Stimulated activated CD4-positive, alpha-beta T cell treated with anti-CD3 and anti-CD28 coated beads, TNF-alpha, amount 100 ng/mL, for 1 hour (primary cell): ENCODE measurements at places on chromosomes 7 and 10.

DNA sequence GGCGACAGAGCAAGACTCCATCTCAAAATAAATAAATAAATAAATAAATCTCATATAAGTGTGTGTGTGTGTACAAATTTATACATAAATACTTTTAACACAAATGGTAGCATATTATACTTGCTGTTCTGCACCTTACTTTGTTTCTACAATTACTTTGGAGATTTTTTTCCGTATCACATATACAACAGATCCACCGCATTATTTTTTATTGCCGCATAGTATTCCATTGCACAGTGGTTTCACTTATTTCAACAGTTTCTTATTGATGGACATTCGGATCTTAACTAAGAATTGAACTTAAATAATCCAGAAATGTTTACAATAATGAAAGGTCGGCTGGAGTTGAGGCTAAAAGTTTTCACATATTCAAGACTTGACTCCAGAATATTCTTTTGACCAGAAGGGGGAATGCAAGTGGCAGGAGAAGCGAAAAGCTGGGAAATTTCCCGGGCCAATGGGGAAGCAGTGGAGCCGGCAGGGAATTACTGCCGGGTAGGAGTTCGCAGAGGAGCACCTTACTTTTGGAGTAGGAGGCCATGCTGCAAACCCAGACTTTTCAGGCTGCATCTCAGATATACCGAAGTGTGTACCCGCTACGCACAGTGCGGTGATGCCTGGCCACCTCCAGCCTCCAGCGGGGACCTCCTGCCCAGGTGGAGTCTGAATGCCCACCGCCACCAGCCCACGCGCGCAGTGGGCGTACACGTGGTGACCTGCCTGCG lies 415 bp upstream of the CNNM1 start:
- no peak for DNase-seq

GRCh38 chr7:38886265-38886664 lies 22.7 kb downstream of the VPS41 start:
- no peak for DNase-seq

DNA sequence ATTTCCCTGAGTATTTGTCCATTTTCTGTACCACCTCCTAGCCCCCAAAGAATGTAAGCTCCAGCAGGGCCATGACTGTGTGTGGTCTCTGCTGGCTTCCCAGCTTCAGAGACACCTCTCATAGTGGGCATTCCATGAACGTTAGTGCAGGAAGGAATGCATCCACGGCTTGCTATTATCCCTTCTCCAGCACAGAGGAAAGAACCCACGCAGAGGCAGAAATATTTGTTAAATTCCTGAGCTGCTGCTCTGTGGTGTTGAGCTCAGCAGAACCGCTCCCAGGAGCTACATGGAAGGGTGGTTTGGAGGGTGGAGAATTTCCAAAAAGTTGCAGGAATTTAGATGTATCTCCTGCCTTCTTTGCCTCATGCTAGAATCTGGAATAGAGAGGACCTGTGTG lies 275.2 kb downstream of the POU6F2 start:
- DNase-seq: no peak

- DNase-seq: no peak
Measured at GRCh38 chr10:1206601-1207000, 150.4 kb downstream of the WDR37 start.

DNA sequence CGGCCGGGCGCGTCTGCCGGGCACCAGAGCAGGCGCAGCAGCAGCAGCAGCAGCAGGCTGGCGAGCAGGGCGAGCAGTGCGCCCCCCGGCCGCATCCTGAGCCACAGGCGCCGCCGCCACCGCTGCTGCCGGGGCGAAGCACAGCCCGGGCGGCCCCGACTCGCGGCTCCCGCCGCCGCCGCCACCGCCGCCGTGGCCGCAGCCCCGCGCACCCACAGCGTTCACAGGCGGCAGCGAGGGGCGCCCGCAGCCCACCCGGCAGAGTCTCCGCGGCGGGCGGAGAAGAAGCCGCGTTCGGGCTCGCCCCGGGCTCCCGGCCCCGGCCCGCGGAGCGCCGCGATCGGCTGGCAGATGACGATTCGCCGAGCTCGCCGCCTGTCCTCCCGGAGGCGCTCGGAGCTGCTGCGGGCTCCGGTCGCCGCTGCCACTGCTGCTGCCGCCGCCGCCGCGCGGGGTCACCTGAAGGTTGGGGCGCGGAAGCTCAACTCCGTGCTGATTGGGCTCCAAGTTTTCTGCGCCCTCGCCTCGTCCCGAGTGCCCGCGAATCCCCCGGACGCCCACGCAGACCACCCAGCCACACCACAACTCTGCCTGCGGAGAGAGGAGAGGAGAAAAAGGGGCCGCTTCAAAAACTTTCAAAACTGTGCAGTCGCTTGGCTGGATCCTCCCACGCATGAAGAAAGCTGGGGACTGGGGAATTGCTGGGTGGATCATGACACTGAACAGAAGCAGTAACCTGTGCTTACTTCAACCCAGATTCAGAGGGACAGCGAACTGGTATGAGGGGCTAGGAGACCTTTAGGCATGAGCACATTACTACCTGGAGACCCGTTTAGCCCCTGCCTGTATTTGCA lies at the start of gene ST8SIA6:
TSS of gene ST8SIA6 (minus strand) at position 435 of the 854 bp plus-strand sequence. CDS start at position 95, 340 bp downstream.
- DNase-seq: no peak

DNA sequence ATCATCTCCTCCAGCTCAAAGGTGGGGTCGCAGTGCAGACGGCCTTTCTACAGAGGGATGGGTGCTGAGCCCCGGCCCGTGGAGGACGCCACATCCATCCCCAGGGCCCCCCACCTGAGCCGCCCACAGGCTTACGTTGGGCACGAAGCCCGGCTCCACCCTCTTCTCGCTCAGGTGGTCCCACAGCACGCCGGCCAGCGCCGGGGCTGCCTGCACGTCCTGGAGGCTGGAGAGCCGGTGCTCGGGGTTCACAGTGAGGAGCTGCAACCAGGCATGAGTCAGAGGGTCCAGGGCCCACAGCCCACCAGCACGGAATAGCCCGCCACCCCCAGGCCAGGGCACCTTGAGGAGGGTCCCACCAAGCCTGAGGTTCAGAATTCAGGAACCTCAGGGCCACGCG lies 36.0 kb downstream of the DPYSL4 start:
- DNase-seq: no peak
